ENCODE measurements at places on chromosomes 3 and 15. TPM values are rescaled to one million over a fixed set of nuclear protein-coding genes. Genes with fewer than 3 reads are reported as not detected.

DNA sequence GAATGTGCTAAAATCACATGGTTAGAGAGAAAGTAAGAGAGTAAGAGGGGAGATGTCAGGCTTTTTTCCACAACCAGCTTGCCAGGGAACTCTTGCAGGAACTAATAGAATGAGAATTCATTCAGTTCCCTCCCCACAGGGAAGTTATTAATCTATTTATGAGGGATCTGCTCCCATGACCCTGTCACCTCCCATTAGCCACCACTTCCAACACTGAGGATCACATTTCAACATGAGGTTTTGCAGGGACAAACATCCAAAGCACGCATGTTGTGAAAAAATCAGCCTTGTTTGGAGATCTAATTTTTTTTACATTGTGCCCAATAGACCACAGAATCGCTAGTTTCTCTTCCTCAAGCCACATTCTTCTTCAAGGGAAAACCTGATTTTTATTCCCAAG is 904.0 kb downstream of the TBL1XR1 start:
- no peak for DNase-seq

GRCh38 chr3:36677331-36678007 is 86.9 kb downstream of the DCLK3 start:
- no peak for DNase-seq

- DNase-seq, result peak; percentile 80
These were observed 164.1 kb downstream of the STXBP5L start for GRCh38 chr3:121072133-121072532.

DNA sequence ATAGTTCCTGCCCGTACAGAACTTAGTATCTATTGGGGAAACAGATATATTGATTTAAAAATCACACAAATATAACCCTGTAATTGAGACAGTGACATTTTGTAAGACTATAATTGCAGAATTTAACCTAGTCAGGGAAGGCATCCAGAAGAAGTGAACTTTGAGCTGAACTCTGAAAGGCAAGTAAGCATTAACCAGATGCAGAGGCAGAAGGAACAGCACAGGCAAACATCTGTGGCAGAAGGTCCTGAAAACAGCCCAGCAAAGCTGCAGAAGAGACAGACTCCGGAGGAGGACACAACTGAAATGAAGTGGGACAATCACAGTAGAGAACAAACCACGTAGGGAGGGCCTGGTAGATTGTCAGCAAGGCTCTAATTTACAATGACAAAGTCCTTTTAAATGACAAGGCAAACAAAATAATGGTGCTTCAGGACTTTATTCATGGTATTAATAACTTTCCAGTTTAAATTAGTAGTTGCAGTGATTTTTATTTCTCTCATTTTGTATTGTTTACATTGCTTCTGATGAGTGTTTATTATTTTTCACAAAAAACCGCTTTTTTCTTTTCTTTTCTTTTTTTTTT is 14.5 kb downstream of the BCL2A1 start:
- DNase-seq, result no peak

DNA sequence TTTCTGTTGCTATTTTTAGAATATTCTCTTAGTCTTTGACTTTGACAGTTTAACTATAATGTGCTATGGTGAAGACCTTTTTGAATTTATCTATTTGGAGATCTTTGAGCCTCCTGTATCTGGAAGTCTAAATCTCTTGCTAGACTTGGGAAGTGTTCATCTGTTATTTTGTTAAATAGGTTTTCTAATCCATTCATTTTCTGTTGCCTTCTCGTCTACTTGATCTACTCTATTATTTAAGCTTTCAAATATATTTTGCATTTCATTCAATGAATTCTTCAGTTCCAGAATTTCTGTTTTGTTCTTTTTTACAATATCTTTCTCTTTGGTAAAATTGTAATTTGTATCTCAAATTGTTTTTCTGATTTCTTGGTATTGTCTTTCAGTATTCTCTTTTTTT is 47.8 kb downstream of the LEKR1 start:
- no peak for DNase-seq

- no peak for DNase-seq
These were observed 71.9 kb downstream of the CSNK1G1 start for GRCh38 chr15:64284042-64284441.

DNA sequence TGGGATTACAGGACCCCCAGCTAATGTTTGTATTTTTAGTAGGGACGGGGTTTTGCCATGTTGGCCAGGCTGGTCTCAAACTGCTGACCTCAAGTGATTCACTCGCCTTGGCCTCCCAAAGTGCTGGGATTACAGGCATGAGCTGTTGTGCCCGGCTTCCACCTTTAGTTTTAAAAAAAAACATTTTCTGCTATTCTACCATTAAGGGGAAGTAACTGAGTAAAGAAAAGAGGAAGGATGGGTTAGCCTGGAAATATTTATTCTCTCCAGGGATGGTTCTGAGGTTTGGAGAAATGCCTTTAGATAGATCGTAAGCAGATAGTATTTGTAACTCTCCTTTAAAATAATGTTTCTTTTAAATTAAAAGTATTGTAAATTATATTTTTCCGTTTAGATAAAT is 3.1 kb downstream of the AP4E1 start:
- DNase-seq, result no peak

DUOXA2 gene
- total RNA-seq, result 0.48 TPM

SEMA5B gene
- total RNA-seq, result 0.31 TPM

FILIP1L gene
- total RNA-seq, result 27.6 TPM

BNC1 gene
- total RNA-seq, result 0.25 TPM

Data from lung (tissue), 17 donors.